ENCODE measurements at places on chromosomes 16 and 17.
A peak's percentile ranks its signal among the peaks of the same experiment; 100 is the strongest.

- no peak for DNase-seq
Observed at GRCh38 chr17:66777689-66778225, 57.2 kb upstream of the CACNG5 start.

- DNase-seq: no peak
Observed at GRCh38 chr17:44595216-44595775, 38.0 kb downstream of the FZD2 start.

- peak; percentile 18 for DNase-seq
Observed at GRCh38 chr16:66335704-66336329, 30.7 kb upstream of the CDH5 start.

DNA sequence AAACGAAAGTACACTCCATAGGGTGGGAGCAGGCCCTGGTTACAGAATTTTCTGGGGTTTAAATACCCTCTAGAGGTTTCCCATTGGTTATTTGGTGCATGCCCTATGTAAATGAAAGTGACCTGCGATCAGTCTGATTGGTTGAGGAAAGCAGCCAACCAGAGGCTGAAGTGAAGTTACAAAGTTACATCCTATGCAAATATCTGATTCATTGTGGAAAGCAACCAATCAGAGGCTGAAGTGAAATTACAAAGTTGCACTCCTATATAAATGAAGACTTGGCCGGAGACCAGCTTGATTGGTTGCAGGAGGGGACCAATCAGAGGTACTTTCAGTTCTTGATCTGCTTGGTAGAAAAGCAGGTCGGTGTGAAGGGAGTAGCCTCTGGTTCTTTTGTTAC lies 24.4 kb downstream of the NAA60 start:
- no peak for DNase-seq

DNA sequence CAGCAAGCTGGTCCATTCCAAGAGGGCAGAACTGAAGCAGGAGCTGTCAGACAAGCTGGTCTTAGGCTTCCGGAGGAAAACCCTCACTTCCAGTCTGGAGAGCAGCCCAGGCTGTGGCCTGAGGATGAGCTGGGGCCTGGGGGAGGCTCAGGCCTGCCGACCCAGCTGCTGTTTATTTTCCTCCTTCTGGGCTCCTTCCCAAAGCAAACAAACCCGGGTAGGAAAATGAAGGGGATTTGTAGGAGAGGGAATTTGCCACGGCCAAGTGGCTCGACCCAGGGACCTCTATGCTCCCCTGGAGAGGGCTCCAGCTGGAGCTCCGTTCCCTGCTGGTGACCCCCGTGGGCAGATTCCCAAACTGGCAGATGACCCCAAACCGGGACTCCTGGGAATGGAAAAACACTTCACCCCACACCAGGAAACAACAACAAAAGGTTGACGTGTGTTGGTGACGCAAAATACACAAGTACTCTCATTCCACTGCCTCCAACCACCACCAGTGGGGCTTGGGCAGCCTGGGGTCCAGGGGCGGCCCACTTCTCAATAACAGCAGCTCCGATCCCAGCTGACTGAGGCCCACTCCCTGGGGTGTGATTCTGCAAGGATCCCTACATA lies 8.8 kb downstream of the JUP start:
- DNase-seq: peak; percentile 15

DNA sequence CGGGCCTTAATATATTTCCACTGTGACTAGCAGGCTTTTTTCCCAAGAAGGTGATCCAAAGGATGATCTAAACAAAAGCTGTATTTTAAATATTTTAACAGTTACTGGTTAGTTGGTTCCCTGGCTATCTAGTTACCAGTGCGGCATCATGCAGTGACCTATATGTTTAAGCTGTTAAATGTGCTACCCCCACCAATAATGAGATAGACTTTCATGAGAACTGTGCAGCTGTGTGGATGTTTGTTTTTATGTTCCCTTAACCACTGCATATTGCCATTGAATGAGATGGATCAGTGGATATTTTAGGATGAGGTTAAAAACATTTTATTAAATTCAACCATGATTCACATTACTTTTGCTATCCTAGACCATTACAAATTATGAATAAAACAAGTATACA lies 16.9 kb downstream of the ERN1 start:
- no peak for DNase-seq

- DNase-seq: no peak
Observed at GRCh38 chr17:68697850-68698361, 96.7 kb upstream of the FAM20A start.

- no peak for DNase-seq
Observed at GRCh38 chr17:10215286-10215685, 16.9 kb upstream of the GAS7 start.

DNA sequence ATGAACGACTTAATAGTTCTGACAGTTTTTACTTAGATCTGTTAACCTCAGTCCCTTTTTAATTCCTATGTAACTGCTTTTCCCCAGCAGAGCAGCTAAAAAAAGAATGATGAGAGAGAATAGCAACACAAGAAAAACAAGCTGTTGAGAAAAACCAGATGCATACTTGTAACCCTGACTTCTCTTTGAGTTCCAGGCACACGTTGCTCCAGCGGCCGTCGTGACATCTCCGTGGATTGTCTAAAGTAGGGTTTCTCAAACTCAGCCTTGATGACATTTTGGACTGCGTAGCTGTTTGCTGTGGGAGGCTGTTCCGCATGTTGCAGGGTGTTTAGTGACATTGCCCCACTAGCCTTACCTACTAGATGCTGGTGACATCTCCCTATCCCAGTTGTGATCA lies 324.0 kb downstream of the SNX29 start:
- no peak for DNase-seq

DNA sequence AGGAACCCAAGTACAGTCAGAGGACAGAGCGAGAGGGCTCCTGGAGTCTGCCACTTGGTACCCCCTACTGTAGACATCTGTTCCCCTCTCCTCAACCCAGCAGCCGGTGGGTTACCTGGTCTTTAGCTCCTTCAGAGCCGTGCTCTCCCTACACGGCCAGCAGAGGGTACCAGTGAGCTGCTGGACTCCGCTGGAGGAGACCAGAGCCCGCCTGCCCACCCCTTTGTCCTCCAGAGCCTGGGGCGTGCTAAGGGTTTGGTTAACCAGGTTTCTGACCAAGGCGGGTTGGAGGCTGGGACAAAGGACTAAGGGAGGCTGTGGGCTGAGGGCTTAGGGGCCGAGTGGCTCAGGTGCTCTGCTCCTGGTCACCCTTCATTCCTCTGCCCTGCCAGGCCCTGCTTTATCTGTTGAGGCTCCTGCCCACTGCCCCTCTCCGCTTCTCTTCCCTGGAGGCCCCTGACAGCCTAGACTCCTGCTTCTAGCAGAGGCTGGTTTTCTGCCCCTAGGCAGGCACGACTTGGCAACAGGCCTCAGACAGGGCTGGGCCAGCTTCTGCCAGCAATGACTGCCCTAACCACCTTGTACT lies 2.7 kb upstream of the HSD11B2 start:
- peak; percentile 14 for DNase-seq

- no peak for DNase-seq
Observed at GRCh38 chr17:62668091-62668804, 40.8 kb downstream of the MRC2 start.

GRCh38 chr17:53462393-53462811 lies 360.3 kb upstream of the KIF2B start:
- DNase-seq: no peak

DNA sequence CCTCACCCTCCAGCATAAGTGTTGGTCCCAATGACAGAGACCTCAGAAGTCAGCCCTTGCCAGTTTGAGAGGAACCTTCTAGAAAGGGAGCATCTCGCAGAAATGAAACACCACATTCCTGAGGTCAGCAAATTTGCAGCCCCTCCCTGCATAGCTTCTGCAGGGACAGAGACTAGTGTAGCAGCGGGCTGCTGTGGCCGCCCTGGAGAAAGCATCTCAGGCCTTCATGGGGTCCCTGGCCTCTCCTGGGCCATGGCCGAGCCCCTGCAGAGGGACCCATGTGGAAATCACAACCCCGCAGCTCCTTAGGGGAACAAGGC lies 11.4 kb downstream of the HS3ST6 start:
- DNase-seq: no peak

DNA sequence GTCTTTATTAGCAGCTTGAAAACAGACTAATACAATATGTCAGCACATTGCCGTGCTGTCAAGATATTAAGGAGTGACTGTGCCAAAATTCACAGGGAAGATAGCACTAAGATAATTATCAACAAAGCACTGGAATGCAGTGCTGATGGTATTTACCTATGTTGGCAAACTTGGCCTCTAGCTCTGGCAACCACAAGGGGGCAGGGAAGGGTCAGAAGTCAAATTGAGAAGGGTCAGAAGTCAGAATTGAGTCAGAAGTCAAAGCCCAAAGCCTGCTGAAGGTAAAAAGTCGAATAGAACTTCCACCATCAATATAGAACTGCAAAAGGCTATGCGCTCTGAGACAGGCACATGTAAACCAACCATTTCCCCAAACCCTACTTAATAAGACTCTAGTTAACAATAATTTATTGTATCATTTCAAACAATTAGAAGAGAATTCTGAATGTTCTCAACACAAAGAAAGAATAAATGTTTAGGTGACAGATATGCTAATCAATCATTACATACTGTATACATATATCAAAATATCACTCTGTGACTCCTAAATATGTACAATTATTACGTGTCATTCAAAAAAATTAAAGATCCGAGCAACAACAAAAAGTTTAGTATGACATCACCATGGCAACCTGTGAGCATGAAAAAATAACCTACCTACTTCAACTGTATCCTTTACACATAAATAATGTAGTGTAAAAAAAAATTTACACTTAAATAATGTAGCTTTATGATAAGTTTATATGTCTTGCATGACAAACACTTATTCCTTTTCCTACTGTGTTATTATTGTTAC lies 916.1 kb downstream of the KCNJ2 start:
- DNase-seq: no peak

DNA sequence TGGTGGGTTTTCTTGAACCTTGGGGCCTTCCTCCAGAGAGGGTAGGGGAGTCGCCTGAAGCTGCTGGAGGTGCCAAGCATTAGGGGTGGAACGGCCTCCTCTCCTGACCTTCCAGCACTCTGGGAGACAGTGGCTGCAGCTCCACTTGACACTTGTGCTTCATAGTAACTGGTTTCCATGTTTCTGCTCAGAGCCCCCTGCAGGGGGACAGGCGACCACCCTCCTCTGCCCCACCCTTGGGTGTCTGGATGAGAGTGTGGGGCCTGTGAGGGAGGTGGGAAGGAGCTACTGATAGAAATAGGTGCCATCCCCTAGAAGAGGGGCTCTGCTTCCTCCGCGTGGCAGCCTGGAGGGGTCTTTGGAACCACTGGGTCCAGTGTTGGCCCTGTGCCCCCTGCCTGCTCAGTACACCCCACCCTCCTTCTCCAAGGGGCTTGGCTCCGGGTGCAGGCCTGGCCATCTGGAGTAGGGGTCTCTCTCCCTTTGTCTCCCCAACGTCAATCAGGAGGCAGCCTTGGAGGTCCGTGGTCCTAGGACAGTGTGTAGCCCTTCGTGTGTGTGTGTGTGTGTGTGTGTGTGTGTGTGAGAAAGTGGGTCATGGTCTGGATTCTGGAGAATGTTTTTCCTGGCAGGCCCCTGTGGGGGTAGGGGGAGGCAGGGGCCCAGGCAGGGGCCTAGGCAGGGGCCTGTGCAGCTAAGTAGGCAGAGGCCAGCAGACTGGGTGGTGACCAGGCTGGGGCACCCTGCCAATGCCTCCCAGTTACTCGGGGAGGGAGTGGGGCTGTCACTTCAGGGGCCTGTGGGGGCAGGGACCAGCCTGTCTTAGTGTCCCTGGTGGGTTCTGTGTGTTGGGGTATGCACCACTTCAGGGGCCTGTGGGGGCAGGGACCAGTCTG lies 4.9 kb downstream of the LASP1 start:
- no peak for DNase-seq

GRCh38 chr16:24875466-24875865 lies 29.7 kb downstream of the SLC5A11 start:
- DNase-seq: no peak

GRCh38 chr17:77801545-77802332 lies 156.8 kb upstream of the TNRC6C start:
- DNase-seq: no peak

DNA sequence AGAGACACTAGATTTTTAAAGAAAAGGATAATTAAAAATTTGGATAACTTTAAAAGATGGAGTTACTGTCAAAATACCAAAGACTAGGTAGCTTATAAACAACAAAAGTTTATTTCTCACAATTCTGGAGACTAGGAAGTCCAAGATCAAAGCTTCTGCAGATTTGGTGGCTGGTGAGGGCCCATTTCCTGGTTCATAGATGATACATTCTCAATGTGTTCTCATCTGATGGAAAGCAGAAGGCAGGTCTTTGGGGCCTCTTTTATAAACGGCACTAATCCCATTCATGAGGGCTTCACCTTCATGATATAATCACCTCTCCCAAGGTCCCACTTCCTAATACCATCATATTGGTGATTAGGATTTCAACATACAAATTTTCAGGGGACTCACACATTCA lies 33.7 kb downstream of the NLK start:
- DNase-seq: no peak

DNA sequence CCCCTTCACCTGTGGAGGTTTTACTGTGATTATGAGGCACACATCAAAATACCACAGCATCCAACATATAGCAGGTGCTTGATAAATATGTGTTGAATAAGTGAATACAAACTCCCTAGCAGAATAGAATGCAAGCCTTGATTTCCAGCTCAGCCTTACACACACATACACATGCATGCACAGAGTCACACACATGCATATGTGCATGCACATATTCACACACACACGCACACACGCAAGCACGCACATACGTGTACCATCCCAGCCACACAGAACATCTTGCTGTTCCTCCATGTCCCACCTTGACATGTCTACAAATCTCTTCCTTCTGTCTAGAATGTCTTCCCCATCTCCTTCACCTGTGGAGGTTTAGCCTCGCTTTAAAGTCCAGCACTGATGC lies 160.1 kb downstream of the GRIN2A start:
- no peak for DNase-seq

GRCh38 chr16:852451-853185 lies 52.1 kb upstream of the GNG13 start:
- peak; percentile 26 for DNase-seq

DNA sequence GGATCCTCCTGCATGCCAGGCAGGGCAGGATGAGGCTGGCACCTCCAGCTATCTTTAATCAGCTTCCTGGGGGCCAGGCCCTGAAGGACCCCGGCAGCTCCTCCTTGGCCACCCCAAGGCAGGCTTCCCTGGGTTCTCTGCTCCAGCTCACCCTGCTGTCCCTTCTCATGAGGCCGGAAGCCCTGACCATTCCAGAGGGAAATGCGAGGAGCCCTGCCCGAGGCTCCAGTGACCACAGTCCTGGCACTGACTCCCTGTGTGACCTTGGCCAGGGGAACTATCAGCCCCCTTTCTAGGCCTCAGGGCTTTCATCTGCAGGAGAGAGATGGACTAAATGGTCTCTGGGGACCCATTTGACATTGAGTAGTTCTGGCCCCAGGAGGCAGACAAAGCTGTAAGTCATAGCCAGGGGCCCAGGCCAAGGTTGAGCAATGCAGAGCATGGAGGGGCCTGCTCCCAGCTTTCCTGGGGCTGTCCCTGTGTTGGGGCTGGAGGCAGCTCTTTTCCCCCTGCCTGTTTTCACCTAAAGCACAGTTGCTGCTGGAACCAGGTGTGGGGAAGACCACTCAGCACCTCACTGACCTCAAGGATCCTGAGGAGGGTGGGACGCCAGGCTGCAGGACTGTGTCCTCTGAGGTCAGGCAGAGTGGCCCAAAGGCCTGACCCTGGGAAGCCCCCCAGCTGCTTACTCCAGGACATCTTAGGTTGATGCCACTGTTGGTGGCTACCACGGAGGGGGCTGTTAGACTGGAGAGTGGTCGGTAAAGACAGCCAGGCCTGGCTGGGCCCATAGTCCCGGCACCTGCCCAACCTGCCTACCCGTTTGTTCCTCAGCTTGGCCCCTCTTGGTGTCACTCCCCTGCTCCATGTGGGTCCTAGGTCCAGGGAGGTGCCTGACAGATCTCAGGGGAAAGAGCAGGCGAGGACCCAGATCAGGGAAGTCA lies 8.1 kb downstream of the KCNH6 start:
- DNase-seq: no peak
